ENCODE measurements at places on chromosomes 5 and 9.

DNA sequence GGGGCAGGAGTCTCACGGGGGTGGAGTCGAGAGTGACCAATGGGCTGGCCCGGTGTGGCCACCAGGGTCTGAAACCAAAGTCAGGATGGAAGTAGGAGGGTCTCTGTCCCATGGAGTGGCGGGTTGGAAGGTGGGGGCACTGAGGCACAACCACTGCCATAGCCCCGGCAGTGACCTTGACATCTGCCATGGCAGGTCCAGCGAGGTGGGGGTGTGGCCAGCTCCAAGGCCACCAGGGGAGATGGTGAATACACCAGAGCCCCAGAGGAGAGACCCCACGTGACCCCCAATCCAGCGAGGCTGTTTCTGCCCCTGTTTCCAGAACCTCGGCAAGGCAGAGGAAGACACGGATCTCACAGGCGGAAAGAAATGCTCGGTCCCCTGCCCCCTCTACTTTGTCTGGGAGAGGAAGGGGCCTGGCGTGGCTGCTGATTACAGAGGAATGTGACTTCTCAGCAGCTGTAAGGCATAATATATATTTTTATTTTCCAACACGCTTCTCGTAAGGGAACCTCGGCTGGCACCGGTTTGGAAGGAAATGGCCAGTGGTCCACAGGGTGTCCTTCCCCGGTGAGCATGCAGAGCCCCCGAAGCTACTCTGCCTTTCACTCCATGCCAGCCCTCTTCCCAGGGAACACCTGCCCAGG is 105.7 kb upstream of the SARDH start:
- no peak for DNase-seq

DNA sequence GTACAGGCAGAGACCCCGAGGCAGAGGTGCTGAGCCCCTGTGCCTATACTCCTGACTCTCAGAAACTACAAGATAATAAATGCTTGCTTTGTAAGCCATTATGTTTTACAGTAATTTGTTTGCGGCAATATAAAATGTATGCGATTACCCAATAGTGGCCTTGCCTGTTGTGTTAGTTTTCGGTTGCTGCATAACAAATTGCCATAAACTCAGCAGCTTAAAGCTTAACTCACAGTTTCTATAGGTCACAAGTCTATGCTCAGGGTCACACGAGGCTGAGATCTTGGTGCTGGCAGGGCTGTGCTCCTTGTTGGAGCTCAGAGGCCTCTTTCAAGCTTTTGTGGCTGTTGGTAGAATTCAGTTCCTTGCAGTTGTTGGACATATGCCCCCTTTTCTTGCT is 114.8 kb downstream of the COL23A1 start:
- DNase-seq, result no peak

DNA sequence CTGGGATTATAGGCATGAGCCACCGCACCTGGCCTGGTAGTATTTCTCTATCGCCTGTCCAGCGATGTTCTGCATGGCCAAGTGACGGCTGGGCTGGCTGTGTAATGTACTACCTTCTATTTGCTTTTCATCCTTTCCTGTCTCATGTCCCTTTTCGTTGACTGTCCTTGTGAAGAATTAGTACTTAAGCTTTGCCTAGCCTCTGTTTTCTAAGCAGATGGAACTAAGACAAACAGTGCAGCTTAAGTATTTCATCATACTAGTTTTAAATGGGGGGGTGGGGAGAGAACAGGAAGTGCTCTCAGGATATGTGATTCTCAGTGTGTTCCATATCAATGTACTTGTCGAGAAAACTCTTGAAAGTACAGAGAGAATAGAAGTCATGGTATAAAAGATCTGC is 31.7 kb upstream of the CCL21 start:
- no peak for DNase-seq

DNA sequence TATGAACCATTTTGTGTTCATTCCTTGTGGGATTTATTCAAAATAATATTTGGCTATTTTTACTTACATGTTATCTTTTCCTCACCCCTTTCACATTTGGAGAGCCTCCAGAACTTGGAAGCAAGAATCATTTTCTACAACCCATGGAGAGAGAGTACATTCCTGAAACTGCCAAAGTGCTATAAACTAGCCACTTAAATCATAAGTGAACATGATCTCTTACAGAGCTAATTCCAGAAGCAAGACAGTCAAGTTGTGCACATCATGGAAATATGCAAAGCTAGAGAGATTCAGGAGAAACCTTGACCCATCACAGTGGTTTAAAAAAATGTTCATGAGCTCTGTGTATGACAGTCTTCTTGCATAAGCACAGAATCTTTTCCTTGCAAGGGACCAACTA is 883.6 kb upstream of the C9orf72 start:
- no peak for DNase-seq

- DNase-seq, result no peak
Measured at GRCh38 chr9:127904561-127905003, 5.2 kb upstream of the ST6GALNAC6 start.

DNA sequence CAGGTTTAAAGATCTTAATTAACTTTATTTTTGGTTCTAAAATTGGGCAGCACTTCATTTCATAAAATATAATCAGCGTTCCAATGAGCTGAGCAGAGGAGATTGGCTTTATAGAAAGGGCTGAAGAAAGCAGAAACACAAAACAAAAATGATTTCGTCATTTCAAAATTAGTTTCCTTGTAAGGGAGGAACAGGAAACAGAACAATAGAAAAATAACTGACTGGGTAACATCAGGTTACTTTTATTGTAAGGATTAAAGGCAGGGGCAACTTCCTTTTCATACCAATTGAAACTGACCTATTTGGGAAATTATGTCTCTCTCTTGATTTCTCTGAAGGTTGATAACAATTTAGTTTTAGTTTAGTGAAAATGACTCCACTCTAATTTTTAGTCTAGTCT is 157.1 kb downstream of the ATP10B start:
- DNase-seq, result no peak

GRCh38 chr9:137434498-137435380 is 6.4 kb downstream of the ENTPD8 start:
- no peak for DNase-seq

GRCh38 chr9:5586391-5586802 is 42.5 kb upstream of the RIC1 start:
- no peak for DNase-seq

- DNase-seq, result no peak
Measured at GRCh38 chr5:110159202-110159601, 469.5 kb downstream of the MAN2A1 start.

DNA sequence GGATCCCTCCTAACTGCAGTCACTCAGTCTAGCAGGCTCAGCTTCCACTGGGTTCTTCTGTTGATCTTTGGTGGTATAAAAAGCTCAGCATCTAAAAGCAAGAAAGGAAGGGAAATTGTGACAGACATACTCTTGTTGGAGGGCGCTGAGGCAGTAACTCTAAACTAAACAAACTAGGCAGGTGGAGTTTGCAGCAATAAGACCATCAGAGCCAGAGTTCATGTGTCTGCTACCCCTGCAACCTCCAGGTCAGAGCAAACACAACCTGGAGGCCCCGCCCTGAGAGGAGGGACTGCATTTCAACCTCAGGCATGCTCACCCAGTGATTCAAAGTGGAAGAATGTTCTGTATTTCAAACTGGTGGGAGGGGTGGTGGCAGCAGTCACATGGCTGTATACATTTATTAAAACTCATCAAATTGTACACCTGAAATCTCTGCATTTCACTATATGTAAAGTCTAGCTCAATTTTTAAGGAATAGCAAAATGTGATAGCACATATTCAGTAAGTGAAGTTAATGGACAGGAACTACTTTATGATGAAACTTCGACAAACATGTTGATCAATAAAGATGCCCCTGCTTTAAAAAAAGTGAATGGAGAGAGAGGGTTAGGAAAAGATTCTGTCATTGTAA is 7.1 kb downstream of the ACTL7A start:
- no peak for DNase-seq

DNA sequence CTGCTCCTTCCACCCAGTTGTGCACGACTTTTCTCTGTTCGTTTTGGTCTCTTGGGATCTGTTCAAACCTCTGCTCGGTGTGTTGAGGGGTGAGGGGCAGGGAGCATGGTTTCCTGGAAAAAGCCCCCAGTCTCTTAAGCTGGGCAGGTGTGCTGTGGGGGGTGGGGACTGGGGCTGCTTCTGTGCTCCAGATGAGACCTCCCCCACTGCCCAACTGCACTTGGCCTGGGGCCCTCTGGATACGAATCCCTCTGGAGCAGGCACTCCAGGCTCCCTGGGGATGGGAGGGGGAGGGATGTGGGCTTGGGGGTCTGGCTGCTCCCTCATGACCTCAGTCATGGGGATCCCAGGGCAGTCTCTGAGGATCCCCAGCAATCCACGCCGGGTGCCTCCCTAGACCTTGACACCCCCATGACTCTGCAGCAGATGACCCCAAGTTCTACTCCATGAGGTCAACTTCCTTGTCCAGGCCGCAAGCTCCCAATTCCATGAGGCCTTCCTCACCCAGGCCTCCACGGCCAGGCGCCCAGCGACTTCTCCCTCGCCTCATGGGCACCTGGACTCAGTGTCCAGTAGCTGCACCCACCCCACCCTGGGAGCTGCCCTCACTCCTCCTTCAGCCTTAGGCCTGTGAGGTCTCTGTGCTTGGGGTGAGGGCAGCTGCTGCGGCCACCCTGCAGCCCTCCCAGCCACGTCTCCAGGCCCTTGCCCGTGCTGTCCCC is 5.9 kb upstream of the AHRR start:
- DNase-seq, result no peak

All from stimulated activated CD4-positive, alpha-beta T cell treated with anti-CD3 and anti-CD28 coated beads, Interleukin-12 subunit alpha, Interleukin-12 subunit beta, amount 100 ng/mL, for 24 hours (primary cell).